ENCODE measurements at places on chromosomes 13 and 19.

GRCh38 chr13:28719227-28720055, 671 bp upstream of the SLC46A3 start:
- H3K27me3 ChIP-seq, result no peaks in the 10 kb centered on the region
- peaks cover 7% of the 10 kb centered on the region for H3K36me3 ChIP-seq
- H3K4me3 ChIP-seq, result peak overlapping the region; percentile 81
- H3K27ac ChIP-seq, result peak overlapping the region; percentile 97
- peaks cover 31% of the 10 kb centered on the region for H3K4me1 ChIP-seq

- H3K36me3 ChIP-seq, result peaks cover 4% of the 10 kb centered on the region
- H3K4me1 ChIP-seq, result peaks cover 27% of the 10 kb centered on the region
- H3K27ac ChIP-seq, result no peak overlapping the region
- no peak overlapping the region for H3K4me3 ChIP-seq
- peaks cover 10% of the 10 kb centered on the region for H3K27me3 ChIP-seq
- no peak for DNase-seq
These were observed 14.7 kb upstream of the LENG8 start for GRCh38 chr19:54434112-54434872.

DNA sequence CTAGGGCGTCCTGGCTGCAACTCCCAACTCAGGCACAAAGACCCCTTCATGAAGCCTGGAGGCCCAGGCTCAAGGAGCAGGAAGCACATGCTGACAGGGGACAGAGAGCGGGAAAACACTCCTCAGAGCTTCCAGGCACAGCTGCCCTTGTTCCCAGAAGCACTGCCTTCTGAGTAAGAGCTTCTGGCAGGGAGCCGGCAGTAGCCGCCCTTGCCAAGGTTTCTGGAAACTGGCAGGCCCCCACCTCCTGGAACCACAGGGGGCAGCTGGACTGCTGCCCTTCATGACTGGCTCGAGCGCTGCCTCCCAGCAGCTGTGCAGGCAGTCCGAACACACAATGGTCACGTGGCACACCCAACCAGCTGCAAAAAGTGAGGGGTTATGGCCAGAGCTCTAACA, 33.6 kb upstream of the EPHX3 start:
- H3K36me3 ChIP-seq, result peaks cover 97% of the 10 kb centered on the region
- peaks cover 57% of the 10 kb centered on the region for H3K4me1 ChIP-seq
- no peak overlapping the region for H3K4me3 ChIP-seq
- H3K27ac ChIP-seq, result peak overlapping the region; percentile 67
- H3K27me3 ChIP-seq, result no peaks in the 10 kb centered on the region

- no peaks in the 10 kb centered on the region for H3K27me3 ChIP-seq
- H3K4me1 ChIP-seq, result no peaks in the 10 kb centered on the region
- H3K4me3 ChIP-seq, result no peak overlapping the region
These were observed 8.0 kb downstream of the SLC7A9 start for GRCh38 chr19:32861596-32861995.

DNA sequence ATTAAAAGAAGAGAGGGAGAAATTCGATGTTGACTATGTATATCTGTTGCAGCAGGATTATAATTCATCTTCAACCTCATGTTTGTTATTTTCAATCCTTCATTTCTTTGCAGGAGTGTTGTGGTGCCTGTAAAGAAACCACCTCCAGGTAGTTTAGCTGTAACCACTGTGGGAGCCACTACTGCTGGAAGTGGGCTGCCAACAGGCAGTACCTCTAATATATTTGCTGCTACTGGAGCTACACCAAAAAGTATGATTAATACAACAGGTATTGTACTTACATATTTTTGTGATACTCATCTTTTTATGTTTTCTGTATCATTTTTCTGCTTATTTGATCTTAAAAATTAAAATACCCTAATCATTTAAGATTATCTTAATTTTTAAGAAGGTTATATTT, 266.5 kb downstream of the NBEA start:
- H3K27ac ChIP-seq, result no peak overlapping the region
- no peak for DNase-seq
- no peaks in the 10 kb centered on the region for H3K36me3 ChIP-seq
- H3K27me3 ChIP-seq, result no peaks in the 10 kb centered on the region

DNA sequence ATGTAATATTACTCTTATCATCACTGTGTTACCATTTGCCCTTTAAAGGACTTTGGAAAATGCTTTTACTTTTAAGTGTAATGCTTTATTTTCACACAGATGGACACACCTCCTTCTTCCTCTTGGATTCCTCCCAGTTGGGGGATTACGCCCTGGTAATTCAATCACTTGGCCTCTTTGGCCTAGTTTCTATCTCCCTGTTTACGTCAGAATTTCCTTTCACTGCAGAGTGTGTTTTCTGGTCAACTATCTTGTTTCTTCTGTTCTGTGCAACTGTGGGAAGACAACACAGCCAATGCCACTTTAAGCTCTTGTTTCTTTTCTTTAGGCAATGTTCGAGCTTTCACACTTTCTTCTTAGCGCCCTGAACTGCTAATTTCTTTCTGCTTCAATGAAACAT, 257.3 kb upstream of the MAB21L1 start:
- no peaks in the 10 kb centered on the region for H3K4me1 ChIP-seq
- H3K27ac ChIP-seq, result no peak overlapping the region
- H3K4me3 ChIP-seq, result no peak overlapping the region
- DNase-seq, result no peak
- H3K36me3 ChIP-seq, result no peaks in the 10 kb centered on the region

- no peaks in the 10 kb centered on the region for H3K36me3 ChIP-seq
- DNase-seq, result no peak
- peak overlapping the region; percentile 68 for H3K4me3 ChIP-seq
- peaks cover 32% of the 10 kb centered on the region for H3K4me1 ChIP-seq
These were observed 667 bp upstream of the MBNL2 start for GRCh38 chr13:97221466-97221865.

DNA sequence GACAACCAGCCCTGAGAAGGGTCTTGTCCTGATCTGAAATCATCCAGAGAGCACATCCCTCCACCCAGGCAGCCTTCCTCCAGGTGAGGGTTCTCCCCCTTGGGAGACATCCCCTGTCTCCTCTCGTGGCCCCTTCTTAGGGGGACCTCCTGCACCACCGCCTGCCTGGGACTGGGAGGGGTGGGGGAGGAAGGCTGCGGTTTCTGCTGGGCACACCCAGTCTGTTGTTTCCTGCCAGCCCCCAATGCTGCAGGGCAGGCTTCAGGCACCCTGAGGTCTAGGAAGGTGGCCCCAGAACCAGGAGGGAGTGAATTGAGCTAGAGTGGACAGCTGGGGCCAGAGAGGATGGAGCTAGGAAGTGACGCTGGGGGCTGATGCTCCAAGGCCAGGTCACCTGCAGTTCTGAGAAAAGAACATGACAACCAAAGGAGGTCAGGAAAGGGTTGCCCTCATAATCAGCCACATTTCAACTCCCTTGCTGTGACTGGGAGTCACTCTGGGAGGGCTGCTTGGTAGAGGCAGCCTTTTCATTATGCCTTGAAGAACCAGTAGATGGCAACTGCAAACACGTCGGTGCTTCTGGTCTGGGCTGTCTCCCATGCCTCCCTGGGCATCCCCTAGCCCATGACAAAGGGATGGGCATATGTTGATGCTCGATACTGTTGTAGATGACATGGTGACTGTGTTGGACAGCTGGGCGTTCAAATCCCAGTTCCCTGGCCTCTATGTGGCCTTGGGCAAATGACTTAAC, 1.4 kb downstream of the ARHGEF18 start:
- DNase-seq, result no peak
- peak overlapping the region; percentile 43 for H3K4me3 ChIP-seq
- H3K27ac ChIP-seq, result peak overlapping the region; percentile 60
- H3K27me3 ChIP-seq, result no peaks in the 10 kb centered on the region

GRCh38 chr19:29927944-29928625, 14.0 kb upstream of the URI1 start:
- no peaks in the 10 kb centered on the region for H3K27me3 ChIP-seq
- no peaks in the 10 kb centered on the region for H3K4me1 ChIP-seq
- H3K4me3 ChIP-seq, result no peak overlapping the region

DNA sequence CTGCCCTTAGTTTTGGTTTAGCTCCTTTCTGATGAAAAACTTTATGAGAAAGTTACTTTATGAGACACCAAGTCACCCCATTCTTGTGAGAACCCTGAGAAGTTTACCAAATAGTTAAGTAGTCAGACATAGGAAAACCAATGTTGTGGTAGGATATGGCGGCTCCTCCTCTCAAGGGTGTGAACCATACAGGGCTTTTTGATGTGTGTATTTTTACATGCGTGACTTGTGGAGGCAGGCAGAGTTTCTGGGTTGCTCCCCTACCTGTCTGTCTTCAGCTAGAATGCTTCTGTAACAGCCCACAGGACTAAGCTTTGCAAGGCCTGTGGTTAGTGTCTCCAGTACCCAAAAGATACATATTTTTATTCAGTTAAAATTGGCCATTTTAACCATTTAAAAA, 18.3 kb downstream of the UBAC2 start:
- H3K27ac ChIP-seq, result no peak overlapping the region
- no peaks in the 10 kb centered on the region for H3K36me3 ChIP-seq
- peaks cover 38% of the 10 kb centered on the region for H3K4me1 ChIP-seq

DNA sequence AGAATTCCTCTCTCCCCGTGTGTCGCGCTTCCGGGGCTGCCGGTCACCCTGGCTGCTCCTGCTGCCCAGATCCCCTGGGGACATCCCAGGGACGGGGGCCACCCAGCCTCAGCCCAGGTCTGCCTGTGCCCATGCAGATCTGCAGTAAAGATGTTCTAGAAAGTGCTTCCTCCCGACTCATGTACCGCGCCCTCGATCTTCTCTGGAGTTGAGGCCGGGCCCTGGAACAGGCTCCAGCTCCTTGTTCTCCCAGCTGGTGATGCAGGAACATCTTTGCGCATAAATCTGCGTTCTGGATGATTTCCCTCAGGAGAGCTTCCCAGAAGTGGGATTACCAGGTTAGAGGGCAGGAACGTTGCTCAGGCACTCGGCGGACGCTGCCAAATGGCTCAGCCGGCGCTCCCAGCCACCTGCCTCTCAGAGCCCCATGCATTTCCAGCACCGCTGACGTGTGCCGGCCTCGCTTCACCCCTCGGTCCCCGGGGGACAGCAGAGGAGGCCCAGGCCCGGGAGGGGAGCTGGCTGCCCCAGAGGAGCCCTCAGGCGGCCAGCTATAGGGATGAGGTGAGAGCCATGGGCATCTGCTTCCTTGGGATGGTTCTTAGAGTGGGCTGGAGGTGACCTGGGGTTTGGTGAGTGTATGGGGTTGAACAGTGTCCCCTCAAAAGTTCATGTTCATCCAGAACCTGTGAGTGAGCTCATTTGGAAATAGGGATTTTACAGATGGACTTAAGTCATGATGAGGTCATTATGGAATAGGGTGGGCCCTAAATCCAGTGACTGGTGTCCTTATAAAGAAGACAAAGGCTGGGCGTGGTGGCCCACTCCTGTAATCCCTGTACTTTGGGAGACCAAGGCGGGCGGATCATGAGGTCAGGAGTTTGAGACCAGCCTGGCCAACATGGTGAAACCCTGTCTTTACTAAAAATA, 42.6 kb downstream of the CRTC1 start:
- H3K27me3 ChIP-seq, result no peaks in the 10 kb centered on the region
- H3K27ac ChIP-seq, result no peak overlapping the region
- no peak for DNase-seq
- H3K4me1 ChIP-seq, result no peaks in the 10 kb centered on the region

GRCh38 chr13:46526740-46527139, 26.2 kb upstream of the LRCH1 start:
- H3K27me3 ChIP-seq, result no peaks in the 10 kb centered on the region
- no peaks in the 10 kb centered on the region for H3K4me1 ChIP-seq
- H3K36me3 ChIP-seq, result no peaks in the 10 kb centered on the region
- H3K4me3 ChIP-seq, result no peak overlapping the region
- DNase-seq, result no peak

DNA sequence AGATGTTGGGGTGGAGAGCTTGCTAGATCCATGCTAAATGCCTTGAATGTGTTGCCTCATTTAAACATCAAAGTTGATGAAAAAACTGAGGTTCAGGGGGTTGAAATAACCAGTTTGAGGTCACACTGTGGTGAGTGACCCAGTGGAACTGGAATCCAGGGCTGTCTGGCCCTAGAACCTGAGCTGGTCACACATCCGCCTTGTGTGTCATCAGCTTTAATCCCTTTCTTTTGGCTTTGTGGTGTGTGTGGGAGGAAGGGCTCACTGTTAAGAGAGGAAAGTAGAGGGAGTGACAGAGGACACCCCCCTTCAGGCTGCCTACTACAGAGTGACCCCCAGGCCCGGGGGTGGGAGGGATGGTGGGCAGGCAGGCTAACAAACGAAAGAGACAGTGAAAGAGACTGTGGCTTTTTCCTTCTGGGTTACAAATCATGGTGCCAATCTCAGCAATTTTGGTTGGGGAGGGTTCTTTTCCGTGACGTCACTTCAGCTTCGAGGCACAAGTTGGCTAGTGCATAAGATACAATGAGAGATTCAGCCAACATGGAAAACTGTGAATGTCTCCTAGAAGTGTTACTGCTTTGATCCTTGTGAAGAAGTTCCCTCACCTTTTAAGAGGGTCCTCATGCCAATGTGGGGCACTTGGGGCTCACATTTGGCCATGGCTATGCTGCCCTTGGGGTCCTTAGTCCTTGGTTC, 164.9 kb downstream of the DLEU7 start:
- DNase-seq, result no peak
- H3K27me3 ChIP-seq, result no peaks in the 10 kb centered on the region
- H3K4me1 ChIP-seq, result peaks cover 12% of the 10 kb centered on the region

DNA sequence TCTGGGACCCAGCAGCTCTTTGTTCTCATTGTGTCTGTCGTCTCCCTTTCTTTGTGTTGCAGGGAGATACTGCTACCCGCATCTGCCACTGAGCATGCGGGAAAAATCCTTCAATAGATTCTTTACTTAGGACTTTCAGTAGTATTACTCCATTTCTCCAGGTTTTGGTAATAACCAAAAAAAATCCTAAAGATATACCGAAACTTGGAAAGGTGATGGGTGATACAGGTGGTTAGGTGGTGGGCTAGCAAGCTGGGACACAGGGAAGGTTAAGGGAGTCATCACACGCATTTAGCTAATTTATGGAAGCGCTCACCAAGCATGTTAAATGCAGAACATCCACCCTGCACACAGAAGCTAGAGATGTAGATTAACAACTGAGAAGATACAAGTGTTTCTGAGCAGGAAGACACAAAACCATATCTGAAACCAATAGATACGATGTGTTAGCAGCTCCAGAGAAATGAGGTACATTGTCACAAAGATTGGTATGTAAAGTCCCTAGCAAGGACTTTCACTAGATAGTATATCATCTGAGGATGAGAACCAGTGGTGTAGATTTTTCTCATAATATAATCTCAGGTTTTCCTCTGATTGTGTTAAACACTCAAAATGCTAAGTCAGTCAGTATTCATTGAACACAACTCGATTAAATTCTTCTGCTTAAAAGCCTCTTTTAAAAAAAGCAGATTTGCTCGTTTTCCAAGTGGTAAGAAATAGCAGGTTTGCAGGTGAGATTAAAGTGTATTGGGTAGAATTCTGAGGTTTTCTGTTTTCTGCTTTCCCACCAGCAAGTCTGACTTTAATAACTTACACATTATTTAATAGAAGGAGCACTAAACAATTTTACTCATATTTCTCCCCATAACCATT, 1.2 kb upstream of the SLAIN1 start:
- H3K4me3 ChIP-seq, result peak overlapping the region; percentile 71
- no peaks in the 10 kb centered on the region for H3K36me3 ChIP-seq

- no peaks in the 10 kb centered on the region for H3K36me3 ChIP-seq
- DNase-seq, result no peak
- H3K4me3 ChIP-seq, result no peak overlapping the region
- H3K27me3 ChIP-seq, result no peaks in the 10 kb centered on the region
These were observed 452.6 kb downstream of the DIAPH3 start for GRCh38 chr13:59710996-59711701.
